ENCODE measurements at places on chromosomes 5 and 9.

GRCh38 chr9:89395931-89396710 is 77.8 kb downstream of the SECISBP2 start:
- no peak for DNase-seq

- no peak for DNase-seq
Observed at GRCh38 chr5:31585895-31586270, 53.0 kb upstream of the PDZD2 start.

- no peak for DNase-seq
Observed at GRCh38 chr5:6623941-6624340, 8.9 kb downstream of the NSUN2 start.

GRCh38 chr5:40396317-40396716 is 283.4 kb upstream of the PTGER4 start:
- DNase-seq, result no peak

DNA sequence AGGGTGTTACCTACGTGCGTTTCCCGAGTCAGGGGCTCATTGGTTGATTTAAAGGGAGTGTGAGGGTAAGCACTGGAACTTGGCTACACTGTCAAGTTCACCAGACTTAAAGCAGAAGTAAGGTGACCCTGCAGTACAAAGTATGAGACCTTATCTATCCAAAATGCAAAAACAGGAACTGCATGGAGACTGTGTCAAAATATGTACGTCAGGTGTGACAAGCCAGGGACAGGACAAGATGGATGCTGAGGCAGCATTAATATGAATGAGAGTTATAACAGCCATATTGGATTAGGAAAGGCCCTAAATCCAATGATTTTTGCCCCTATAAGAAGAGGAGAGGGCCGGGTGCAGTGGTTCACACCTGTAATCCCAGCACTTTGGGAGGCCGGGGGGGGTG is 15.4 kb upstream of the SUSD3 start:
- peak; percentile 53 for DNase-seq

DNA sequence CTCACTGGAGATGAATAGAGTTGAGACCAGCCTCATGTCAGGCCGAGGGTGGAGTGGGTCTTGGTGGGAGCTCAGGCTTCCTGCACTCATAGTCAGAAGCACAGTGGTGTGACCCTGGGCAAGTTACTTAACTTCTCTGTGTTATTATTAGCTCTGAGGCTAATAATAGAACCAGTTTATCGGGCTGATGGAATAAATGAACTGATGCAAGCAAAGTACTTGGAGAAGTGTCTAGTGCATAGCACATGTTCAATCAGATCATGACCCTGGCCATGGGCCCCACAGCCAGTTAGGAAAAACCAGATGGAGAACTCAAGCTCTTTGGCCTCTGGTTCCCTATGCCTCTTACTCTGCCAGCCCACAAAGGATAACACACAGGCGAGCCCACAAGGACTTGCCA is 45.3 kb upstream of the OSMR start:
- DNase-seq, result no peak

GRCh38 chr9:129612123-129612522 is 8.8 kb downstream of the C9orf50 start:
- DNase-seq, result no peak

DNA sequence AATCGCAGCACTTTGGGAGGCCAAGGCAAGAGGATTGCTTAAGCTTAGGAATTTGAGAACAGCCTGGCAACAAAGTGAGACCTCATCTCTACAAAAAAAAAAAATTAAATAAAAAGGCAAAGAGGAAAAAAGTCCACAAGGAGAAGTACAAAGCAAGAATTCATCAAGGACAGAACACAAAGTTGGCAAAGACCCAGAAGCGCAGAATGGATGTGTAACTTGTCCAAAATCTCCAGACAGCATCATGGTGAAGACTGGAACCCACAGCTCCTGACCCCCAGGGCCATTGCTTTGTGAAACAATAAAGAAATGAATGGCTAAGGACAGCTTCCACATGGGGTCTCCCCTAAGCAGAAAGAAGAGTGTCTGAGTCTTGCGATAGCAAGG is 7.8 kb downstream of the HSD17B3 start:
- no peak for DNase-seq

DNA sequence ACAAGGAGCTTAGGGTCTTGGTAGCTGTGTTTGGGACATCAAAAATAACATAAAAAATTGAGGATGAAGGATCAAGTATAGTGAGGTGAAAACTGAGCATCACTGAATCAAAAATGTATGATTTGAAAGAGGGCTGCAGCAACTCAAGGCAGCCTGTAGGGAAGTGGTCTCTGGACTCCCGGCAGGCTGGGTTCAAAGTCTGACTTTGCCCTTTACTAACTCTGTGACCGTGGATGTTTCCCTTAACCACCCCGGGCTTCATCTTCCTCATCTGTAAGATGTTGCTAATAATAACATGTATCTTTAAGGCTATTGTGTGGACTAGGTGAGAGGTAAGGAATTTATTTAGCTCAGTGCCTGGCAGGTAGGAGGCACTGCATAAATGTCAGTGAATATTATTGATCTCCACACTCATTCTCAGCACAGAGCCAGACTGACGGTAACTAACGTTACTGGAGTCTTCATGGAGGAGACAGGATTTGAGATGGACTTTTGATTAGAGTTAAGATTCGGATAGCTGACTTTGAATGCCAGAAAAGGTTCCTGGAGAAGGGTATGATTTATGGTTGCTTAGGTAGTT is 367.3 kb downstream of the NDUFS4 start:
- no peak for DNase-seq

DNA sequence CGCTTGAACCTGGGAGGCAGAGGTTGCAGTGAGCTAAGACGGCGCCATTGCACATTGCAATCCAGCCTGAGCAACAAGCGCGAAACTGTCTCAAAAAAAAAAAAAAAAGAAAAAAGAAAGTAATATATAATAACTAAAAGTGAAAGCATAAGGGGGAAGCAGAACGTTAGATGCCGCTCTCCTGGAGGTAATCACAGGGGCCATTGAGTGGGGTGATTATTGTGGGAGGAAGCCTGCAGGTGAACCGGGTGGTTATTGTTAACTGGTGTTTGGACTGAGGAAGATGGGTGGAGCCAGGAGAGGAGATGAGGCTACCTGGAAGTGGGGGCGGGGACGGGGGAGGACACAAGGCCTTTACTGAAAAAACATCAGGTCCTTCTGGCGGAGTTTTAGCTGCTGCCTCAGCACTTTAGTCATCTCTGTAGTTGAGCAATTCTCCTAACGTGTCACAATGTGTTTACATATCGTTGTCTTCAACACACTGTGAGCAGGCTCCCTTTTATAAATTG is 5.3 kb upstream of the TJP2 start:
- peak; percentile 92 for DNase-seq

GRCh38 chr5:53350368-53350767 is 130.1 kb upstream of the FST start:
- no peak for DNase-seq

- DNase-seq, result no peak
Observed at GRCh38 chr9:124384846-124385245, 30.4 kb downstream of the PSMB7 start.

GRCh38 chr5:114390431-114390830 is 28.6 kb downstream of the KCNN2 start:
- DNase-seq, result no peak

GRCh38 chr5:171907725-171908343 is 98.6 kb downstream of the FBXW11 start:
- DNase-seq, result peak; percentile 50

DNA sequence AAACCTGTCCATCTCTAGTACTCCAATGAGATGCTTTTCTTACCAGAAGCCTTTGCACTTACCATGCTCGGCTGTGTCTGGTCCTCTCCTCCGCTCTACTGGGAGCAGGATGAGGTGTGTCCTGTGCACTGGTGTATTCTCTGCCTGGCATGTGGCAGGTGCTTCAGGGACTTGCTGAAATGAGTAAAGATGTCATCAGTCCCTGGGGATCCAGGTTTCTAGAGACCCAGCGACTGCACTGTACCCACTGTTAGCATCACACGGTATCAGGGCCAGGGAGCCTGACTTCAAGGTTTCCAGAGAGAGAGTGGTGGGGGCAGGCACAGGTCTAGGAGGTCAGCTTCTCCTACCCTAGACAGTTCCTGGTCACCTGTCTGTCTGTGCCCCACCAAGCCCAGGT is 10.5 kb downstream of the PTTG1 start:
- no peak for DNase-seq

- DNase-seq, result no peak
Observed at GRCh38 chr9:109641372-109641659, 138.7 kb upstream of the PALM2AKAP2 start.

- no peak for DNase-seq
Observed at GRCh38 chr5:95715799-95716461, 15.2 kb upstream of the RHOBTB3 start.

DNA sequence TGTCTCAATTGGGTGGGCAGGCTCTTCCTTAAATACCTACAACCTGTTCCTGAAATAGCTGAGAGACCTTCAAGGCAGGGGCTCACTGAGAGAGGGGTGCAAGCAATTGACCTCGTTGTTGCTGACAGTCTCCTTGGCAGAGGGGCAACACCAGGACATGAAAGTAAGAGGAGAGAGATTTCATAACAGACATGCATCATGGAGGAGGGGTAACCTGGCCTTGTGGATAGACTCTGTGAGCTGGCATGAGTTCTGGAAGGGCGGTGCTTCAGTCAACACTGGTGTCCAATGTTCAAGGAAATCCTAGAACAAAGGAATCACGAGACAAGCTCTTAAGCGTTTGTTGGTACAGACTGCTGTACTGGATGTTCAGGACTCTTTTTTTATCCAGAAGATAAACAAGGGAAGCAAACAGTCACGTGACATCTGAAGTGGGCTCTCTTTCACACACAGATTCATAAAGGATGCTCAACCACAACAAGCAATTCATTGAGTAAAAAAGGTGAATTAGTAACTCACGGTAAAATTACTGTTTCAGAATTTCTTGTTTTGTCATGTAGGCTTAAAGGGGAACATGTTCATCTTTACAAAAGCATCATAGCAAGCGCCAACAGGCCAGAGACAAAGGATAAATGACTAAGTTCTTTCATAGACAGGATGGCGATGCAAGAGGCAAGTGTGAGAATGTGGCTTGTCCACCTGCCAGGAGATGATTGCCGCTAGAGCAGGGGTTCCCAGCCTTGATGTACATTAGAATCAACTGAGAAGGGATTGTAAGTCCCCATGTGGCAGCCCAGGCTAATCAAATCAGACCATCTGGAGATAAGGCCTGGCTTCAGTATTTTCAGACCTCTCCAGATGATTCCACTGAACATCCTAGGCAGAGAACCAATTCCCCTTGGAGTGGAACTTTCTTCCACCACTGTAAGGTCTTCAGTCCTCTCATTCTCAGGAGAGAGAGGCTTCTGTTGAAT is 20.7 kb downstream of the ANKRA2 start:
- no peak for DNase-seq

GRCh38 chr5:84406111-84406510 is 21.4 kb upstream of the EDIL3 start:
- DNase-seq, result no peak

GRCh38 chr5:157978061-157978460 is 119.1 kb upstream of the CLINT1 start:
- no peak for DNase-seq

DNA sequence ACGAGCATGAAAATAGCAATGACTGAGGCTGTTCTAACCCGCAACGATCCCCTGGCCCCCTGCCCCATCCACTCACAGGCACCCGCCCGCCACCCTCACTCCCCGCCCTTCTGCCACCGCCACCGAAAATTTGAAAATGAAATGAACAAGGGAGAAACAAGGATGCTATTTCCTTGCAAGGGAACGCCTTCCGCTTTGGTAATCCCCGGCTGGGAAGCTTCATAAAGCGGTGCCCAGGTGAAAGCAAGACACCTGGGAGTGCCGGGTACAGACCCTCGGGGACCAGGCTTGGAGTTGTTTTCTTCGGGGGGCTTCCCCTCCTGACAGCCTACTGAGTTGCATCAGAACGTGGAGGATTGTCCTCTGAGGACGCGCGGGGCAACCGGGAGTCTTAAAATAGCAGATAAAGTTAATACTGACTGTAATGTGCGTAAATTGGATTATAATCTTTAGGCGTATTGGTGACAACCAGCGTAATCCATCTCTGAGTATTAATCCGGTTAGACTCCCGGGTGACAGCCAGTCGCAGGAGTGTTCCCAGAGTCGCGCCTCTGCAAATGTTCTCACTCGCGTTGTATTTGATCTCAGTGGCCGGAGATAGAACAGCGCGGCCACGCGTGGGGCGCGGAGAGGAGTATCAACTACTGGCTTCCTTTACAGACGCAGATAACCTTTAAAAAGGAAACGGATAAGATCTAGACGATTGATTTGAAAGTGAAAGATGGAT is 885 bp upstream of the MLLT3 start:
- DNase-seq, result peak; percentile 13

GRCh38 chr5:78591972-78592700 is 56.4 kb downstream of the LHFPL2 start:
- peak; percentile 31 for DNase-seq

DNA sequence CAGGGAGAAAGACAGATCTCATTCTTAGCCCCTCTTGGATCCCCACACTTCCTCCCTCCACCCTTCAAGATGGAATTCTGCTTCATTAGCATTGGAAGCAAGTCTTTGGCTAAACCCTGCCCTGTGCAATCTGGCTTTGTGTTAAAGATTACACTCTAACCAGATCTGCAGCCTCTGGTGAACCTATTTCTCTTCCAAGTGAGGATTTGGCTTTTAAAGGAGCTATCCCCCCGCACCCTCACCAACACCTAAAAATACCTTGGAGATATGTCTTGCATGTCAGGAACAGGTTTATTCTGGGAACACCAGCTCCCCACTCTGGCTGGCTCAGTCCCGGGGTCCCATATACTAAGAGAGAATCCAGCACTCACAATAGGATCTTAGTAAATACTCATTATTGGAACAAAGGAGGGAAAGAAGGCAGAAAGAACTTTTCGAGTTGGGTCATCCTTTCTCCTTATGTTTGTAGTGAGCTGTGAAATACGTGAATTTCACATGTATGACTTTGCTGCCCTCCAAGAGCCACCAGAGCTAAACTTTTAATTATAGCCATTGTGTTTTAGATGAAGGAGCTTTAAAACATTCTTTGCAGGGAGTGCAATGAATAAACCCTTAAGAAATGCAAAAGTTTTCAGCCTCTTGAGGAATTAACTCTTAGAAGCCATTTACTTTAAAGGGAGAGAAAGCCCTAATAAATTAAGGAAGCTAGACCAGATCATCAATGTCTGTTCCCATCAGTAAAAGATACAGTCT is 53.7 kb upstream of the HRH2 start:
- no peak for DNase-seq

DNA sequence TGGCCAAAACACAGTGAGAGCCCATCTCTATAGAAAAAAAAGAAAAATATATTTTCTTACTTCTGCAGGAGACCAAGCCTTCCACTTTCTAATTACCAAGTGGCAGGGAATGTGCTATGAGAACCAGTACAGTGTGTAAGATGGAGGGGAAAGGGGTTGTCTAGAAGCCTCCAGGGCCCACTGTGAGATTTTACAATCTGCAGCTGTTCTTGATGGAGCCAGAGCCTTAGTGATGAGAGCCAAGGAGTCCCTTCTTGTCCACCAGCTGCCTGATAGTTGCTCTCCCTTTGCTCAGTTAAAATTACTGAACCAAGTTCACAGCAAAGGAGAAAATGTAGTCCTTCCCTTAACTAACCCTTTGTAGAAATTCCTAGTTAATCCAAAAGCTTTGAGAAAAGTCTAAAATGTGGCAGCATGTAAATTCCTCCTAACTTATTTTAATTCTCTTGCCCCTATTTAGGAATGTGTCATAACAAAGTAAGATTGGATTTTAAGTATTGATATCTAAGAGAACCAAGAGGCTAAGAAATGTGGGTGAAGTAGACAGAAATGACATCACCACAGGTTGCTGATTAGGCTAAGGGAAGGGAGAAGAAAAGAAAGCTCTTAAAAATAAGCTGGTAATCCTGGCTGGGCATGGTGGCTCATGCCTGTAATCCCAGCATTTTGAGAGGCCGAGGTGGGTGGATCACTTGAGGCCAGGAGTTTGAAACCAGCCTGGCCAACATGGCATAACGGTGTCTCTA is 19.3 kb downstream of the SRP19 start:
- DNase-seq, result no peak

- DNase-seq, result peak; percentile 42
Observed at GRCh38 chr5:95086927-95087815, 197.7 kb downstream of the MCTP1 start.

Data from CD14-positive monocyte (primary cell).